ENCODE measurements at places on chromosomes 11 and 22. TPM values are rescaled to one million over a fixed set of nuclear protein-coding genes. Genes with fewer than 3 reads are reported as not detected.
A peak's percentile ranks its signal among the peaks of the same experiment; 100 is the strongest.

ST14 gene
- not detected for polyA plus RNA-seq

CFAP68 gene
- 48.0 TPM for polyA plus RNA-seq

APOBEC3B gene
- polyA plus RNA-seq, result 49.5 TPM

SYT7 gene
- polyA plus RNA-seq, result 0.13 TPM

MAFF gene
- 6.9 TPM for polyA plus RNA-seq

CCDC81 gene
- 0.90 TPM for polyA plus RNA-seq

AIFM3 gene
- 0.15 TPM for polyA plus RNA-seq

KCNQ1OT1 gene
- polyA plus RNA-seq, result 0.50 TPM

TCN2 gene
- 1.5 TPM for polyA plus RNA-seq

MUC15 gene
- 0.72 TPM for polyA plus RNA-seq

TENM4 gene
- polyA plus RNA-seq, result not detected

MOGAT2 gene
- not detected for polyA plus RNA-seq

CATSPERZ gene
- polyA plus RNA-seq, result 8.3 TPM

DNA sequence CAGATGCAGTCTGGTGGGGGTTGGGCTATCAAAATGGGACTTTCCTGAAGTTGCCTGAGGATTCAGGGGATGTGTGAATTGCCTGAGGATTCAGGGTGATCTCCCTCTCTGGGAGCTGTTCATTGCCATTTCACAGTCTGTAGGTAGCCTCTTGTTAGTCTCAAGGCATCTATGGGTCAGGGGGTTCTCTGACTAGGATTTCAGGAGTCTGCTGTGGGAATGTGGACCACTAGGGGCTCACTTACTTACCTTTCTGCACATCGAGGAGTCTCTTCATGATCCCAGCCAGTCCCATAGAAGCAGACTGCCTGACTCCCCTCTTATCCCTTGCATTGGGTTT is 54.0 kb downstream of the KCNQ1OT1 start:
- DNase-seq, result no peak

GRCh38 chr11:59175091-59175501 is 3.2 kb downstream of the DTX4 start:
- DNase-seq, result no peak

GRCh38 chr11:95067039-95067840 is 521 bp downstream of the SRSF8 start:
- DNase-seq, result peak; percentile 64

GRCh38 chr11:40134820-40135570 is 1324.5 kb downstream of the LRRC4C start:
- no peak for DNase-seq

DNA sequence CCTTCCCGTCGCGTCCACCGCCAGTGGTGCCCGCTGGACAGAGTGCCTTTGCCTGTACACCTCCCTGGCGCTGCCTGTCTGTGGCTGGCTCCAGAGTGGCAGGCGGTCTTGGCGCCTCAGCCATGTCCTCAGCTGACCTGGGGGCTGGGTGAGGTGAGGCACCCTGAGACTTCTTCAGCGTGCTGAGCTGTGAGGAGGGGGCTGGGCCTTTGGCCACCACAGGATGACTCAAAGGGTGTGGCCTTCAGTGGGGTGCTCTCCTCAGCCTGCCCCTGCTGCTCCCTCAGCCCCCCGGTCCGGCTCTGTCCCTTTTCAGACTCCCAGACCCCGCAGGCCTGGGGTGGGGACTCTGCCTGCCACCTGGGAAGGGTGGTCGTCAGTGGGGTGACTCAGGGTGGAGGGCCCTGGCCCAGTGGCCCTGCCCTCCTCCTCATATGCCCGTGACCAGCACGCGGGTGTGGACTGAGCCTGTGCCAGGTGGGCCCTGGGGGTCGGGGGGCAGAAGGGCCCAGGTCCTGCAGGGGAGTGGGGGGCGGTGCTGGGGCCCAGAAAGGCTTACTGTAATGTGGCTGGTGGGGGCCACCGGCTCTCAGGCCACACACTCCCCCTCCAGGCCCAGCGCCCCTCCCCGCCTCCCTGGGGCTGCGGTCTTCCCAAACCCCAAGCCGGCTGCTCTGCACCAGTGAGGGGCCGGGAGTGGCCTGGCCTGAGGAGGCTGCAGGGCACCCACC is 15.9 kb downstream of the CRELD2 start:
- DNase-seq, result peak; percentile 64

- DNase-seq, result peak; percentile 22
These were observed 84.2 kb downstream of the ZNF280B start for GRCh38 chr22:22424210-22424800.

- no peak for DNase-seq
These were observed 39.7 kb downstream of the ME3 start for GRCh38 chr11:86632499-86633269.

- no peak for DNase-seq
These were observed 58.1 kb downstream of the LRP5 start for GRCh38 chr11:68370211-68371111.

DNA sequence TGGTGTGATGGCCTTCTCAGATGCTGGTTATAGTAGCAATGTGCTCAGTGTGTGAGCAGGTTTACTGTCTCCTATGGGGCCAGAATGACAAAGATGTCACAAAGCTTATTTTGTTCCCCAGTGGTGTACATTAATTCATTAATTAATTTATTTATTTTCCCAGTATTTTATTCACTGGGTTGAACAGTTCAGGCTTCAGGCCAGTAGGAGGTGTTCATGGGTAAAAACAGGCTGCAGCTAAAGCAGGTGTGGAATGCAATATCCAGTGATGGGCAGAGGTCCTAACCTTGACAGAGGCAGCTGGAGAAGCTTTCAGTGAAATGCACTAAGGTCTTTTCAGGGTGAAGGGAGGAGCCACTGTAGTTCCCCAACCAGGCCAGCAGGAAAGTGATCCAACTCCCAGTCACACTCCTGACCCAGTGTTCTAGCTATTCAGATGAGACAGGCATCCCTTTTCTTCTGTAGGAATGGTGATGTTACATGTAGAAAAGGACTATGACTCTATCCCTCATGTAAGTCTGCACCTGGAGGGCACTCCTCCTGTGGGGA is 7.8 kb upstream of the FANCF start:
- no peak for DNase-seq

DNA sequence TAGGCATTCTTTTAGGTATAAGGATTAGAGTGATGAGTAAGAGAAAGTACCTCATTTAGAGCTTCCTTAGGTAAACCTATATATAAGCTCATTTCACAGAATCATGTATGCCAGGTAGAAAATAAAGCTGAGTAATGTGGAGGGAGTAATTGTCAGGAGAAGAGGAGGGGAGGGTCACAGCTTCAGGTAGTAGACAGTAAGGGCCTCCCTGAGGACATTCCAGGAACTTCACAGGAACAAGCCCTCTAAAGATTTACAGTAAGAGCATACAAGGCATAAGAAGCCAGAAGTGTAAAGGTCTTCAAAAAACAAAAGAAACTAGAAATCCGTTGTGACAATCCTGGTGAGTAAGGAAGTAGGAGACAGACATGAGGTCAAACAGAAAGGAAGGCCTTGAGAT is 57.6 kb downstream of the USP47 start:
- DNase-seq, result no peak

DNA sequence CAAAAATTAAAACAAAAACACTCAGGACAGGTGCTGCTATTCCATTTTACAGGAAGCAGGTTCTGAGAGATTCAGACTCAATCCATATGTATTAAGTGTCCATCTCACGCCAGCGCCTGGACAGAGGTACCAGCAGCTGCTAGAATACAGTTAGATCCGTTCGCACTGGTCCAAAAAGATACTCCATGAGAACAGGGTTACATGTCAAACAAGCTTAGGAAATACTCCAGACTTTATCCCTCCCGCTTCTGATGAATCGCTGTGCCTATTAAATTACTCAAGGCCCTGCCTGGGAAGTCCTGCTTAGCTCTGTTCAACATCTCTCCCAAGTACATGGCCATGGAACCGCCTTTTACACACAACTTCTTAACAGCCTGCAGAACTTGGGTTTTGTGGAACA is 50.2 kb upstream of the SLC35C1 start:
- no peak for DNase-seq

DNA sequence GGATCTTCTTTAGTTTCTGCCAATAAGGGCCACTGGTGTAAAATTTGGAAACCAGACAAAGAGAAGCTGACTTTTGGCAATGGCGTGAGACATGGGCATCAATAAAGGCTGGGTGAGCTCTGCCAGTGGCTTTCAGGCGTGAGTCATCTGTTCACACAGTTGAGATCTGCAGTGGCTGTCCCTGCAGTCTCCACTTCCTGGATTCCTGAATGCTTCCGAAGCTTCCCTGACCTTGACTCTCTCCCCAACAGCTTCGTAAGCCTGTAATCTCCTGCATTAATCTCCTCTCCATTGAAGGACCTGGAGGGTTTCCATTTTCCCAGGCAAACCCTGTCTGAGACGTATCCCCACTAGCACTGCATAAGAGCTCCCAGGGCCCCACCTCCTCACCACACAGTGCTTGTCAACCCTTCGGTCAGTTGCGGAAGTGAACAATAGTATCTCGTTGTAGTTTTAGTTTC is 574.7 kb downstream of the TBC1D22A start:
- DNase-seq, result no peak

GRCh38 chr22:49226096-49226495 is 601.6 kb downstream of the BRD1 start:
- no peak for DNase-seq

GRCh38 chr11:1563697-1564534 is 8.2 kb downstream of the DUSP8 start:
- no peak for DNase-seq

DNA sequence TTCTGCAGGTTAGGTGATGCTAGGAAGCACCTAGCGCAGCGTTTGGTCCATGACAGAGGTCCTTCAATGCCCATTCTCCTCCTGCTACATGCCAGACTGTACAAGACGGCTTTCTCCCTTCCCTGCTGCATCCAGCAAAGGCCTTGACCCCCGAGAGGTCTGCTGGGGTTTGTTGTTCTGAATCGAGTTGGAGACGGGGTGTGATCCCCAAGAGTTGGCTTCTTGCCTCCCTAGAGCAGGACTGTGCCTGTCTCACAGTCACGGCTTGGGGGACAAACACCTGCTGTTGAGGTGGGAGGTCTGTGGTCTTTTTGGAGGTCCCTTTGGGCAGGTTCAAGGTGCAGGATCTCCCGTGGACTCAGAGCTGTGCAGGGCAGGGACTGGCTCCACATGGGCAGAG is 352.3 kb upstream of the B3GAT1 start:
- no peak for DNase-seq

GRCh38 chr11:74412321-74412720 is 14.1 kb upstream of the PGM2L1 start:
- DNase-seq, result no peak

GRCh38 chr11:61574611-61575010 is 6.3 kb downstream of the SYT7 start:
- no peak for DNase-seq

DNA sequence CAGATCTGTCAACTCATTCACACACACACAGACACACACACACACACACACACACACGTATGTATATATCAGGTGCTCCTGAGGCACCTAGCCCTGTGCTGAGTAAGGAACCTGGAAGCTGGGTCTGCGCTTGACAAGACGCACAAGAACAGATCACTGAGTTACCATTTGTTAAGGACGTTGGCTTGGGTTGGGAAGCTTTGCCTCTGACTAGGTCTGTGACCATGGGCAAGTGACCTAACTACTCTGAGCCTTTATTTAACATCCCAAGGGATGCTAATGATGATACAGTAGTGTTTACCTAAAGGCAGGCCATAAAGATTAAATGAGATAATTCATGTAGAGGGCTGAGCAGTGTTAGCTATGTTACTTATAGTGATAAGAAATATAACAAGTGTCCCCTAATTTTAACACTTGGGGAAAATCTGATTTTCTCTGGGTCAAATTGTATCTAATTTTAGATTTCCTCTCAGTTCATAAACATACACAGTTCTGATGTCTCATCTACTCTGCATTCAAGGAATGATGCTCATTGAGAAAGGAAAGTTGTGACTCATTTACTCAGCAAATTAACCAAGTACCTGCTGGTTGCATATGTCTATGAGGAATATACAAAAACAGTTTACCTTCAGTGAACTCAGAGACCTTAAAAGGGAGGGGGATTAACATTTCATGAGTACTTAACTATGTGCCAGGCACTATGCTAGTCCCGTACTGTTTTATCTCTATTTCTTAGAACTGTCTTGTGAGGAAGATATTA is 13.6 kb downstream of the RNF185 start:
- no peak for DNase-seq
